Fibroblast of skin of back (primary cell): ENCODE measurements at places on chromosomes 5 and 9.

GRCh38 chr5:67152400-67152799 lies 44.2 kb downstream of the CD180 start:
- no peak for DNase-seq

DNA sequence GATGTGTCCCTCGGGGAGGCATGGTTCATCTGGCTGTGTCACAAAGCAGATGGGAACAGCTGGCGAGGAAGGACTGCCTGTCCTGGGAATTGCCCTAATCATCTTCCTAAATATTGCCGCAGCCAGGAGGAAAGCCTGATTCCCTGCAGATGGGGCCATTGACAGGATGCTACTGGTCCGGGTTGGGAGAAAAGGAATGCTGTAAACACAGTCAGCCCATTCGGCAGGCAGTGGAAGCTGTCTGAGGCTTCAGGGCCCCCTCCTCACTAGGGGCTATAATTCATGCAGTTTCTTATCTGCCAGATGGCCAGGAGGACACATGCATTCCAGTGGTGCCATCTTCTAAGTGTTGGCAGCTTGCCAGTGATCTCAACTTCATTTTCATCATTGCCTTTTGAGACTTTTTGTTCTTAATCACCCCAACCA lies 110.3 kb downstream of the KCNIP1 start:
- no peak for DNase-seq

- DNase-seq: no peak
Observed at GRCh38 chr5:225334-225733, 7.2 kb downstream of the SDHA start.

- DNase-seq: no peak
Observed at GRCh38 chr5:154740957-154741356, 14.2 kb upstream of the LARP1 start.

DNA sequence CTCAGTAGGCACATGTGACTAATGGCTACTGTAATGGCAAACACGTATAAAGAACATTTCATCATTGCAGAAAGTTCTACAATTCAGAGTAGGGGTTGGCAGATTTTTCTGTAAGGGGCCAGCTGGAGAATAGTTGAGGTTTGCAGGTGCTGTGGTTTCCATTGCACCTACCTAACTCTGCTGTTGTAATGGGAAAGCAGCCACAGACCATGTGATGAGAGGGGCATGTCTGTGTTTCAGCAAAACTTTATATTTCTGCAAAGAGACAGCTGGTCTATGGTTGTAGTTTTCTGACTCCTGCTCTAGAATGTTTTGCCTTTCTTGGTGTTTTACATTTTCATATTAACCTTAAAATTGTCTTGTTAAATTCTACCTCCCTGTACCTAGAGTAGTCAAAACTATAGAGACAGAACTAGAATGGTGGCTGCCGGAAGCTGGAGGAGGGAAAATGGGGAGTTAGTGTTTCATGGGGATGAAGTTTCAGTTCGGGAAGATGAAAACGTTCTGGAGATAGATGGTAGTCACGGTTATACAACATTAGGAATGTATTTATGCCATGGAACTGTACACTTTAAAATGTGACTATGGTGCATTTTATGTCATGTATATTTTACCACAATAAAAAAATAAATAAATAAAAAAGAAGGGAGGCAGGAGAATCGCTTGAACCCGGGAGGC lies 44.3 kb downstream of the NUP214 start:
- no peak for DNase-seq

GRCh38 chr5:78235289-78235688 lies 59.2 kb downstream of the AP3B1 start:
- DNase-seq: peak; percentile 7

GRCh38 chr5:91438871-91439270 lies 55.8 kb upstream of the ARRDC3 start:
- DNase-seq: no peak

DNA sequence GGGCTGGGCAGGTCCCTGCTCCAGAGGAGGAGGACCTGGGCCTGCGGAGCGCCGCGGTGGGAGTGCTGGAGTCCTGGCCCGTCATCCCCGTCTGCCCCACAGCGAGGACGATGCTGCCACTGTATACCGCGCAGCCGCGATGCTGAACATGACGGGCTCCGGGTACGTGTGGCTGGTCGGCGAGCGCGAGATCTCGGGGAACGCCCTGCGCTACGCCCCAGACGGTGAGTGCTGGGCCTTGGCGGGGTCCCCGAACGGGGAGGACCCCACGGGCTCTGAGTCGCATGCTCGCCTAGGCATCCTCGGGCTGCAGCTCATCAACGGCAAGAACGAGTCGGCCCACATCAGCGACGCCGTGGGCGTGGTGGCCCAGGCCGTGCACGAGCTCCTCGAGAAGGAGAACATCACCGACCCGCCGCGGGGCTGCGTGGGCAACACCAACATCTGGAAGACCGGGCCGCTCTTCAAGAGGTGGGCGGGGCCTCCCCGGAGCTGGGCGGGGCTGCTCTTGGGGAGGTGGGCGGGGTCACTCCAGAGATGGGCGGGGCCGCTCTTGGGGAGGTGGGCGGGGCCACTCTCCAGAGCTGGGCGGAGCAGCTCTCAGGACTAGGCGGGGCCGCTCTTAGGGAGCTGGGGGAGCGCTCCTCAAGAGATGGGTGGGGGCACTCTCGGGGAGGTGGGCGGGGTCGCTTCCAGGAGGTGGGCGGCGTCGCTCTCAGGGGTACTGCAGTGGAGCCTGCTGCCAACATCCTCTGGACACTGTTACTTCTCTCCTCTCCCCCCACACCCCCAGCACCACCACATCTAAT lies 13.1 kb downstream of the LRRC26 start:
- no peak for DNase-seq

- DNase-seq: peak; percentile 44
Observed at GRCh38 chr5:135194573-135195269, 160.7 kb upstream of the PITX1 start.

- DNase-seq: no peak
Observed at GRCh38 chr5:1844708-1845436, 37.9 kb downstream of the IRX4 start.

GRCh38 chr5:55136521-55136920 lies 23.4 kb upstream of the GPX8 start:
- DNase-seq: peak; percentile 29

GRCh38 chr5:110768138-110768860 lies 29.5 kb downstream of the SLC25A46 start:
- peak; percentile 60 for DNase-seq

DNA sequence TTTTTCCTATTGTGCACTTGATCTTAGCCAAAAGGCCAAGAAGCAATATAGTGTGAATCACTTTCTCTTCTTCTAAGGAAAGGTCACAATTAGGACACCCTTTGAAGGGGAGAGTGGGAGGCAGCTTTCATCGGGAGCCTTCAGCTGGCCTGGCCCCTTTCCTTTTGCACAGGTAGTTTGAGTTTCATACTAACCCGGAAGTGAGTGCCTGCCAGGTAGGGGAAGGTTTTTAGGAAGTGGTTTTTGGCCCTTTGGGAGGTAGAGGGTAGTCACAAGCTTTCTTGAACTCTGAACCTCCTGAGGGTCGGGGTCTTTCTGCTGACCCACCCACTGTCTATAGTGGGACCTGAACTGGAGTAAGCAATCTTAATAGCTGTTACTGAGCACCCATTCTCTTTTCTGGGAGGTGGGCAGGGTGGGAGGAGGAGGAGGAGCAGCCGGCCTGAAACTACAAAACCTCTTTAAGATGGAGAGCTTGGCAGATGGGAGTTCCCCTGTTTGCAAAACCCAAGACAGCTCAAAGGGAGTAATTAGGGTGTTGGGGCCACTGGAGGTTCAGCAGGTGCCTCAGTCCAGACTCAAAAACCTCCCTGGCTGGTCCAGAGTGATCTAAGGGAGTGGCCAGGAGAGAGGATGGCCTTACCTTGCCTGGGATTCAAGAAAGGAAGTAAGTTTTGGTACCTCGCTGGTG lies 6.0 kb downstream of the LARP1 start:
- no peak for DNase-seq

DNA sequence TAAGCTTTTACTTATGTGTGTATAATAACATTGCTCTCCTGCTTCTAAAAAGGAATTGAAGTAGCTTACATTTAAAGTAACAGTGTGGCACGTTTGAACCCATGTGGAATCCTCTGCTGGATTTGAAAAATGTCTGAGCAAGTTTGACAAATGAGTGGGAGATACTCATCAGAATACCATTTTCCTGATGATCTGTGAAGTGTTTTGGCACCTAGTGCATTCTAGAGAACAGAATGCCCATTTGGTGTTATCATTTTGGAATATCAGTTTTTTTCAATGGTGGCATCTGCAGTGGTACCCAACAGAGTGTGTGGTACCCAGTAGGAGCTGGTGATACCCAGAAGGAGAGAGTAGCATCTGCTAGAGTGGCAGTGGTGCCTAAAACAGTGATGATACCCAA lies 471.1 kb downstream of the PLK2 start:
- no peak for DNase-seq

DNA sequence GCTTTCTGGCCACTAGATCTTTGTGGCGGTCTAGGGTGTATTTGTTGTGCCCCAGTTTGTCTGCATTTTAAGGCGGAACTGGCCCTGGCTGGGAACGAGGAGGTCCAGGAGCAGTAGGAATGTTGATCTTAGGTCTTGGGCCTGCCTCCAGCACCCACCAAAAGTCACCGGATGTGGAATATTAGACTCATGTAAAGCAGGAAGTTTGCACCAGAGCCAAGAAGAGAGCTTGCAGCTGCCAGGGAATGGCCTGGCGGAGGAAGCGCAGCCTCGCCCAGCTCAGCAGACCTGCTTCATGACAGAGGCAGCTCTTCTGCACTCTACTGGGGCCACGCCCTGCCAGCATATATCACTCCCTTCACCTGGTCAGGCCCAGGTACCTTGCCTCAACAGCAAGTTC lies 3.3 kb downstream of the GPX3 start:
- no peak for DNase-seq

DNA sequence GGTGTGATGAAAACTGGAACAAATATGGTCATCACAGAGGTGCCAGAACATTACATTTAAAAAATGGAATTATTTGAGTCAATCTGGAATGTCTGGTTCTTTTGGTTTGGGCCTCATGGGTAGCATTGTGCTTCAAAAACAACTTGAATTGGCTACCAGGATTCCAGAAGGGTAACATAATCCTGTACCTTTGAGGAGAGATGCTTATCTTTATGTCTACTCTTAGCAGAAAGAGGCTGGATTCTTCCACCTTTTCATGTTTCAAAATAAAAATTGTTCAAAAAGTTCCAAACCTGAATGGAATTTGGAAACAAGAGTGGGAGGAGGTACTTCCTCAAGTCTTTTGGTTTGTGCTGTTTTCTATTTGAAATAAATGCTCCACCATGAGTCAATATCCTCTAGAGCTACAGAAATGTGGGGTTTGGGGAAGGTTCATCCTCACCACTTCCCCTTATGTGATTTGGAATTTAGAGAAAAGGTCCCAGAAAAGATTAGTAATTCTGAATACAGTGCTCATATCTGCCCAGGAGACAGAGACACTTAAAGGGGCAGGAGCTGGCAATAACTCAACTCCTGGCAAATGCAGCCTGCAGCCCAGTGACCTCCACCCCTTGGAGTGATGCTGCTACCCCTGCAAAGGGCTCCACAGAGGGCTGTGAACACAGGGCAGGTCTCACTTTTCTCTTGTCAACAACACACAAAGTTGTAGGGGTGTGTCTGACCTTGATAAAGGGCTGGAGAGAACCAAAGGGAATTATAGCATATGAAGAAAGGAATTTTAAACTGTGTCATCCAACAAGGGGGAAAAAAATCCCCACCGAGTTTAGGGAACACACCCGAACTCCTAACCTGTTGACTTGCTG lies 272.8 kb downstream of the CWC27 start:
- DNase-seq: peak; percentile 76

DNA sequence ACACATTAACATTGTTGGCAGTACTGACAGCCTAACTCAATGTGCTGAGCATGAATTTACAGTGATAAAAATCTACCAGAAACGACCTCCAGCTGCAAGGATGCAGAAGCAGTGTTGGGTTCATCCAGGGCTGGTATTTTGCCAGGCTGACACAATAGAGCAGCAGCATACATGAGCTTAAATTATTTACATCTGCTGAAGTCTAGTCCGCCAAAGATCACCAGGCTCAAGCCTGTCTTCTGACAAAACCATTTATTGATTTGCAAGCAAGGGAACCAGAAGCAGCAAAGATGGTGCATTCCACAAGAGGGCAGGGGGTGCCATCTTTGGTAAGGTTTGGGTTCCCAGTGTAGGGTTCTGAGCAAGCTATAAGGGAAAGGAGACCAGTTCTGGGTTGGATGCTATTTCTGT lies 8.7 kb upstream of the C5orf34 start:
- no peak for DNase-seq

GRCh38 chr5:109882546-109882945 lies 192.8 kb downstream of the MAN2A1 start:
- no peak for DNase-seq

- no peak for DNase-seq
Observed at GRCh38 chr9:120726484-120726883, 12.2 kb upstream of the MEGF9 start.

GRCh38 chr5:139806726-139807646 lies 11.4 kb downstream of the PSD2 start:
- DNase-seq: no peak

GRCh38 chr9:84990416-84990815 lies 320.9 kb downstream of the NTRK2 start:
- no peak for DNase-seq

GRCh38 chr5:33401482-33402390 lies 39.0 kb upstream of the TARS1 start:
- peak; percentile 80 for DNase-seq

DNA sequence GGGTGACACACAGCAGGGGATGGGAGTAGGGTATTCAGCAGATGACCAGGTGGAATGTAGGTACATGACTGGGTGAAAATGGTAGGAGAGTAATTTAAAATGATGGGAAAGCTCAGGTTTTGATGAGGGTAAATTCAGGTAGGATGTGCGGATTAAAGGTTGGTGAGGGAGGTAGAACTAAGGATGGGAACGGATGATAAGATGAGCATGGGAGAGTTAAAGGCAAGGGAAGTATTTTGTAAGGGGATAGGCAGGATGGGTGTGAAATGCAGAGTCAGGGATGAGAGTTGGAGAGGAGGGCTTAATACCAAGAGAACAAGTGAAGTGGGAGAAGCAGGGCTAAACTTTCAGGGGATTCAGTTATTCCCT lies 1.5 kb downstream of the TLN1 start:
- no peak for DNase-seq

GRCh38 chr9:112110094-112110776 lies 64.9 kb downstream of the SUSD1 start:
- DNase-seq: no peak

GRCh38 chr5:181217803-181218062 lies 5.3 kb upstream of the TRIM41 start:
- no peak for DNase-seq

DNA sequence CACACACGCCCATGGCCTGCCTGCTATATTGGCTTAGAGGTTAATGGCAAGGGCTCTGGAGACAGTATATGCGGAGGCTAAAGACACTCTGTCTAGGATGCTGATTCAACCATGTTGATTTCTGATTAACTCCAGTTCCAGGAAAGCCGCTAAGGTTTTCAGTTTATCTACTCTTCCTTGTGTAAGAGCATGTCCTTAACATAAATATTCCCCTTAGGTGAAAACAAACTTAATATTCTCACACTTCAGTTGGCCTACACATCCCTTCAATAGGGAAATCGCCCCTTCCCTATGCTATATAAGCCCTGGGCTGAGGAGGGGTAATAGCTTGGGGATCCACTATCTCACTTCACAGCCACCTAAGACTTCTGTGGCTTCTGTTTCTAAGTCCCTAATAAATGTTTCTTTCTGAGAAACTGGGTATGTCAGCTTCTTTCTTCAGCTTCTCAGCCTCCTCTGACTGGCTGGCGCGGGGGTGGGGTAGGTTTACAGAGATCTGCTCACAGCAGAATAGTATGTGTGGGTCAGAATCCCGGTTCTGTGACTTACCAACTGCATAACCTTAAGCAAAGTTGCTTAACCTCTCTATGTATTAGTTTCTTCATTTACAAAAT lies 4.3 kb upstream of the GPX3 start:
- DNase-seq: no peak
